ENCODE measurements at places on chromosomes 3 and 15. TPM values are rescaled to one million over a fixed set of nuclear protein-coding genes. Genes with fewer than 3 reads are reported as not detected.

Gene PHLDB2
- 125 TPM for total RNA-seq

GRCh38 chr15:92614301-92614700 is 41.3 kb downstream of the FAM174B start:
- no peak for DNase-seq

GRCh38 chr3:39108200-39108710 is 775 bp downstream of the TTC21A start:
- DNase-seq = no peak

GRCh38 chr3:33749546-33750210 is 31.6 kb upstream of the CLASP2 start:
- DNase-seq = no peak

DNA sequence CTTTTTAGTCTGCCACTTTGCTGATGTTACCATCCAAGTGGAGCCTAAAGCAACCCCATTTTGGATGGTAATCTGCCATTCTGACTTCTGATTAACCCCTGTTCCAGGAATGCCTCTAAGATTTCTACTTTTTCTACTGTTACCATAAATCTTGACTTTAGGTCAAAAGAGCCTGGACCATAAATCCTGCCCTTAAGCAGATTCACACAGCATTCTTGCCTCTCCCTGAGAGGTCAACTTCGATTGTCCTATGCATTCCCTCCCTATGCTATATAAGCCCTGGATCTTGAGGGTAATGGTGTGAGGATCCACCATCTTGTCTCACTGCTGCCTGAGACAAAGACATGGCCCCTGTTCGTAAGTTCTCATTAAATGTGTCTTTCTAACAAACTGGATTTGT is 177.3 kb downstream of the GABRB3 start:
- no peak for DNase-seq

- DNase-seq = no peak
Observed at GRCh38 chr3:149673393-149673792, 15.6 kb upstream of the WWTR1 start.

DNA sequence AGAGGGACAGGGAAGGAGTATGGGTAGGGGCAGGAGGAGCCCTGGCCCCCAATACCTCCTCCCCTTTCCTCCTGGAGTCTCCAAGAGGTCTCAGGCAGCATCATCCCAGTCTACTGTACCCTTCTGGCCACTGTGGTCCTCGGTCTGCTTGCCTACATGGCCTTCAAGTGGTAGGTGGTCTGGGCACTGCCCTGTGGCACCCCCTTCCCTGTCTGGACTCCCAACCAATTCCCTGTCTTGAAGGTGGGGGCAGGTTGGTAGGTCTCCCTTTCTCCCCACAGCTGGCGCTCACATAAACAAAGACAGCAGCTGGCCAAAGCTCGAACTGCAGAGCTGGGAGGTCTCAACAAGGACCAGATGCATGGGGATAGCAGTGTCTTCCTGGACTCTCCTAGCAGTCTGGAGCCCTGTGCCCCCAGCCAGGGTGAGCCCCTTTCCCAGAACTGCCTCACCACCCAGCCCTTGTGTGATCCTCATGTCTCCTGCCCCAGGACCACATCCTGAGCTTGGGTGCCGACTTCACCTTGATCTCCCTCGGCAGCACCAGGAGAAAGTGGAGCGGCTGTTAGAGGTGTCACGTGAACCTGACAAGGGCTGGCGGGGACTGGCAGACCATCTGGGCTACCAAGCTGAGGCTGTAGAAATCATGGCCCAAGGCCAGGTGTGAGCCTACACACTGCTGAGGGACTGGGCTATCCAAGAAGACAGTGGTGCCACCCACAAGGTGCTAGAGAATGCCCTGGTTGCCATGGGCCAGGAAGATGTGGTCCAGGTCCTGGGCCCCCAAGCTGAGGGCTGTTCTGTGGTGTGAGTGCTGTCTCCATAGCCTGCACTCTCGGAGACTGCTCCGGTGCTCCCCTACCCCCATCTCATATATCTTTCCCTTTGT is 33.1 kb downstream of the NBEAL2 start:
- DNase-seq = no peak
